Skeletal muscle cell (primary cell): ENCODE measurements at places on chromosomes 3 and 15.

DNA sequence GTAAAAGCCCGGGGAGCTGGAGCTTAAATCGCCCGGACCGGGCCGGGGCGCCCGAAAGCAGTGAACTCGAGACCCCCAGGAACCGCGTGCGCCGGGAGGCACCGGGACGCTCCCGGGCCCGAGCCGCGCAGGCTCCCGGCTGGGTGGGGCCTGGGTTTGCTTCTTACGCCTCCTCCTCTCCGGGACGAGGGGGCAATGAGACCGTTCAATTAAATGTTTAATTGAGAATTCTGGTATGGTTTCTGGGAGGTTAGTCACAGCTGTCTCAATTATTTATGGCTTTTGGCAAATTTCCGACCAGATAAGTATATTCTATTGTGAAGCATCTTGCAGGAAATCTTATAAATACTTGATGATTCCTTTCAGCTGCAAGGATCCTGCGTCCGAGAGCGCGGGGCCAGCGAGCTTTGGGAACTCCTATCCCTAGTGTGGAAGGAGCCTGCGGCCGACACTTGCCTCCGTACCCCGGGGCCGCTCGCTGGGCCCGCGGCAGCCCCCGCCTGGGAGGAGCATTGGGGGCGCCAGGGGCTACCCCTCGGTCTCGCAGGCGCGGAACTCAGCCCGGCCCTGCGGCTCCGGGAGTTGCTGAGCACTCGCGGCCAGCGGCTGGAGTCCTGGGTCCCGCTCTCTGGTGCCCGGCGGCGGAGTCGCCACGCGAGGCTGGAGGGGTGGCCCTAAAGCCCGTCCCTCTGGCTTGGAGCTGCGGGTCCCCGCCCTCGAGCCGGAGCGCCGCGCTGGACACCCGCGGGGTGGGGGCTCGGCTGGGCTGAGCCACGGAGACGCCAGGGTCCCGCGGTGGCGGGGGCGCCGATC lies 10.3 kb downstream of the ISL2 start:
- no peak for DNase-seq

- no peak for DNase-seq
Observed at GRCh38 chr15:26024241-26024640, 161.1 kb upstream of the ATP10A start.

- peak; percentile 18 for DNase-seq
Observed at GRCh38 chr3:67706934-67707333, 52.5 kb upstream of the SUCLG2 start.

DNA sequence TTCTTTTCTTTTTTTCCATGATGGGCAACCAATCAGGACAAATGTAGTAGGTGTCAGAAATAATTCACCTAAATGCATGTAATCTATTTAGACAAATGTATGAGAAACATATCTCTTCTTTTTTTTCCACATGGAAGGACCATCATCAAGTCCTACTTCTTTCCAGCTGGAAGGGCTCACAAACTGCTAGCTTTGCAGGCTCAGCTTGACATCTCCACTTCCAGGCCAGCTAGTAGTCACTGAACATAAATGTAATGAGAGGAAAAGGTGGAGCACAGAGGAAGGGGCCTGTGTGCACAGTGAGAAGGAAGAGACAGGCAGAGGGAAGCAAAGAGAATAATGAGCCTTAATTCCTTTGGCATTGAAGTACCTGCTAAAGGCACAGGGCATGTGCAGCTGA lies 504.9 kb downstream of the MCTP2 start:
- DNase-seq = no peak

DNA sequence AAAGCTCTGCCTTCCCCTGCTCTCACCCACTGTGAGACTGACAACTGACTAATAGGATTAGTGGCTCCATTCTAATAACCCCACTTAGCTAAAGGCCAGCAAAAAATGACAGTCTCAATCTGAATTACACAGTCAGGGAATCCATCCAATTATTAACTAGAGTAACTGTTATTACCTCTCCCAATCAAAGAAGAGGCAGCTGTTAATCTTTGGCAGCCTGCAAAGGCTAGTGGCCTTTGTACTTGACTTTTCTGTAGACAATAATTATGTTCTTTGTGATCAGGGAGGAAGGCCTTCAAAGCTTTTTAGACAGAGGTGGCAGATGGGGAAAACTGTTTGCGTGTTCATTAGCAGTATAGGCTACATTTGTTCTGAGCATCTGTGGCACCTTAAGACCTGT lies 177.7 kb downstream of the ISL2 start:
- DNase-seq = no peak

- DNase-seq = no peak
Observed at GRCh38 chr3:13229273-13229949, 156.2 kb upstream of the IQSEC1 start.

DNA sequence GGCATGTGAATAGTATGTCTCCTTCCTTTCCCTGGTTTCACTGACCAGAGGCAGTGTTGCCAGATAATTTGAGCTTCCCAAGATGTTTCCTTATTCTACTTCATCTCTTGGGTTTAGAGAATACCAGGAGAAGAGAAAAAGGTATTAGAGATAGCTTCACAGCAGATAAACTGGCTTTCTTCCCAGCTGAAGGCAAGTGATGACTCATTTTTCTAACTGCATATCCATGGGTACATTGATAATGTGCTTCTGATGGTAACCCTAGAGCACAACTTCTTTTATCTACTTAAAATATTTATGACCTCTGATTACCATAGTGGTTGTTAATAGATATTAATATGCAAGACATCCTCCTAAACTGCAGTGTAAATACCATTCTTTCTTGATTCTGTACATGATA lies 34.6 kb upstream of the CMTM8 start:
- peak; percentile 40 for DNase-seq

GRCh38 chr3:46934498-46935167 lies 41.9 kb downstream of the CCDC12 start:
- no peak for DNase-seq

GRCh38 chr3:180802837-180803236 lies 109.6 kb upstream of the FXR1 start:
- DNase-seq = no peak

- DNase-seq = no peak
Observed at GRCh38 chr15:85073556-85074194, 92.0 kb downstream of the PDE8A start.
